Stimulated activated naive CD8-positive, alpha-beta T cell treated with anti-CD3 and anti-CD28 coated beads, Interleukin-15, Interleukin-2, amounts not matched to agents 100 U/mL and 50 U/mL, for 24 hours (primary cell): ENCODE measurements at places on chromosomes 12 and 14.

DNA sequence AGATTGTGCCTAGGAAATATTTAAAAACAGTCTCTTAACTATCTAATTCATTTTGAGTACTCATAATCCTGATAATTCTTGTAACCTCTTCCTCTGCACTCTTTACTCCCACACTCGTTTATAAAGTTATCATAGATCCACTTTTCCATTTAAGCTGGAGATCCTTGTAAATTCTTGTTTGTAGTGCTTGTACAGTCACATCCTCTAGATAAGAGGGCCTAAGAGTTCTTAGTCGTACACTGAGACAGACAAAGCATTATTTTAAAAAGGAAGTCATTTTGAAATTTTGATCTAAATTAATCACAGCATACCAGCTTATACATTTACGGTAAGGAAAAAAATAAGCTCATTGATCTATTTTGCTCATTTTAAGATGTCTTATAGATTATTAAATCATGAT lies 42.5 kb downstream of the LMO3 start:
- no peak for DNase-seq

DNA sequence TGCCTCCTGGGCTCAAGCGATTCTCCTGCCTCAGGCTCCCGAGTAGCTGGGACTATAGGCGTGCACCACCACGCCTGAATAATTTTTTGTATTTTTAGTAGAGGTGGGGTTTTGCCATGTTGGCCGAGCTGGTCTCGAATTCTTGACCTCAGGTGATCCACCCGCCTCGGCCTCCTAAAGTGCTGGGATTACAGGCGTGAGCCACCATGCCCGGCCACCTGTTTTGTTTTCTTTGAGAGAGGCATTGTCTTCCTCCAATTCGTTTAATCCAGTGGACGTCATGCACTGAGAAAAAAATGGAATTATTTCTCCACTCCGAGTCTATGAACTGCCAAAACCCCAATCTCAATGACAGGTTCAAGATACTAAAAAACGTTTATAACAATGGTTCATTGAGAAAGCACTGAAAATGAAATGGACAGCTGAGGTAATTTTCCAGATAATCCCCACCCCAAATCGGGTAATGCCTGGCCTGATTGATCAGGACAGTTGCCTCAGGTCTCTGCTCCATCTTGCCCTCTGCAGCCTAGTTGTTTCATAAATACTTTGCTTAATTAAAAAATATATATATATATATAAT lies 132.7 kb upstream of the PARP11 start:
- no peak for DNase-seq

DNA sequence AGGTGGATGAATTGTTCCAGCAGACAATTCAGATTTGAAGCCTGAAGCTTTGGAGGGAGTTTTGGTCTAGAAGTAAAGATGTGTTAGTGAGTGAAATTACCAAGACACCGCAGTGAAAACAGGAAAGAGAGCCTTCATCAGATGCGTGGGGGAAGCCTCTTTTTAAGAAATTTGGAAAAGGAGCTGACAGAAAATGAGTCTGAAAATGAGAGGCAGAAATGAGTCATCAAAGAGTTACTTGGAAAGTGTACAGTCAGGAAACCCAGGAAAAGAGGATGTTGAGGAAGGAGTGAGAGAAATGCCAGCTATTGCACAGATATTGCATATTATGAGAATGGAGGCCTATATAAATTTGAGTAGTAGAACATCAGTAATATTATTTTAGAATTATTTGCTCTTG lies 520.7 kb downstream of the NRXN3 start:
- DNase-seq: no peak

DNA sequence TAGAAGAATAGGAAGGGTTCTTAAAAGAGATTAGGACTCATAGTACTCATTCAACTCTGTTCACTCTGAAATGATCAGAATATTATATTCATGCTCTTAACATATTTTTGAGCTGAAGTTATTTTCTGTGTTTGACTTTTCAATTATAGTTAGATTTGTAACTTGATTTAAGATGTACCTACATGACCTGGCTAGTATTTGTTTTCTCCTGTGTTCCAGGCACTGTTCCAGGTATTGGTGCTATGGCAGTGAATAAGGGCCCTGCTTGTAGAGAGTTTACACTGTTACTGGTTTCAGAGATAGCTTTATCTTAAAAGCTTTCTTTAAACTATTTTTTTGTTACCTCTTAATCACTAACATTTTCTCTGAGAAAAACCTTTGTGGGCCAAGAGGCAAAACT lies 19.1 kb upstream of the SLC17A8 start:
- no peak for DNase-seq

- DNase-seq: no peak
Observed at GRCh38 chr12:69698769-69699540, at the start of gene BEST3. Gene BEST3 (minus strand): TSS chr12:69699303. CDS start chr12:69697798, 1,505 bp downstream.

DNA sequence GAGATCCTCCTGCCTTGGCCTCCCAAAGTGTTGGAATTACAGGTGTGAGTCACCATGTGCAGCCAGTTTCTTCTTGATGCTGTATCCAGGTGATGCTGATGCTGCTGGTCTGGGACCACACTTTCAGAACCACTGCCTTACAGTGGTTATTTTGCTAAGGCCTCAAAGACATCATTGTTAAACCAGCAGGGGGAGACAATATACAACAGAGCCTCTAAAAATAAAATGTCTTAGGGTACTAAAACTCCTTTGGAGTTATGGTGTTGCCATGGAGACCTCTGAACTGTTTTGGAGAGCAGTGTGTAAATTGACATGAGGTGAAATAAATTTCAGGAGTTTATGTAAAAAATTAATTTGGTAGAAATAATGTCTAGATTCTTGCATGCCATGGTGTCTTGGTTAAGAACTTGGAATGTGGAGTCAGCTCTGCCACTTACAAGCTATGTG lies 1.1 kb upstream of the ARG2 start:
- DNase-seq: no peak

DNA sequence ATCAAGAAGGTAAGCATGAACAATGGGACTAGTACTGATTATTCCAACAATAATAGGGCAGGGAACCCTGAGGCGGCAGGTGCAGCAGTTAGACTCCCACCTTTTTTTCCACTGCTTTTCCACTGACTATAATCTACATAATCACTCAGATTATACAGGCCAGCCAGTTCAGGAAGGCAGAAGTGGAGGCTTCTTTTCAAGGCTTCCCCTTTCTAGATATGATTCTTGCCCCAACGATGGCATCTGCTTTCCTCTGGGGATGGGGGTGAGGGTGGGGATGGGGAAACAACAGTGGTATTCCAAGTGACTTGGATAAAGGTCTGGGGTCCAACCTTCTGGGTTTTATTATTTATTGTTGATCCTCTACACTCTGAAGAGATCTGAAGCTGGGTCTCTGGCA lies 331 bp downstream of the NCKAP1L start:
- DNase-seq: peak; percentile 14

- peak; percentile 79 for DNase-seq
Observed at GRCh38 chr12:47819896-47820630, at the start of gene HDAC7. Gene HDAC7 (minus strand): TSS chr12:47819903. CDS start chr12:47819785, 118 bp downstream.

GRCh38 chr12:128267651-128268378 lies 845 bp downstream of the TMEM132C start:
- no peak for DNase-seq

- DNase-seq: no peak
Observed at GRCh38 chr14:79342942-79343341, 868.4 kb downstream of the DIO2 start.

GRCh38 chr12:91111366-91112325 lies at the start of gene LUM:
Gene LUM (minus strand): TSS chr12:91111494. CDS start chr12:91108979, 2,515 bp downstream.
- DNase-seq: no peak
